ENCODE measurements at places on chromosomes 16 and 17. TPM values are rescaled to one million over a fixed set of nuclear protein-coding genes. Genes with fewer than 3 reads are reported as not detected.

GRCh38 chr16:66856801-66857200 is 12.6 kb downstream of the CA7 start:
- DNase-seq = no peak

- DNase-seq = peak; percentile 15
Measured at GRCh38 chr17:59221159-59221847, 992 bp downstream of the GDPD1 start.

CSH2 gene
- polyA plus RNA-seq = not detected

GRCh38 chr16:84879569-84880487 is 60.0 kb downstream of the CRISPLD2 start:
- no peak for DNase-seq

- peak; percentile 57 for DNase-seq
Measured at GRCh38 chr17:56230660-56231059, 77.4 kb downstream of the ANKFN1 start.

All from GM23248 (cell line).